Activated CD4-positive, alpha-beta T cell treated with anti-CD3 and anti-CD28 coated beads for 36 hours (primary cell): ENCODE measurements at places on chromosomes 7 and 10. TPM values are rescaled to one million over a fixed set of nuclear protein-coding genes. Genes with fewer than 3 reads are reported as not detected.

GRCh38 chr7:50138101-50138500 is 45.1 kb upstream of the ZPBP start:
- H3K4me1 ChIP-seq: peaks cover 10% of the 10 kb centered on the region
- H3K27ac ChIP-seq: no peak overlapping the region
- no peak for DNase-seq

DNA sequence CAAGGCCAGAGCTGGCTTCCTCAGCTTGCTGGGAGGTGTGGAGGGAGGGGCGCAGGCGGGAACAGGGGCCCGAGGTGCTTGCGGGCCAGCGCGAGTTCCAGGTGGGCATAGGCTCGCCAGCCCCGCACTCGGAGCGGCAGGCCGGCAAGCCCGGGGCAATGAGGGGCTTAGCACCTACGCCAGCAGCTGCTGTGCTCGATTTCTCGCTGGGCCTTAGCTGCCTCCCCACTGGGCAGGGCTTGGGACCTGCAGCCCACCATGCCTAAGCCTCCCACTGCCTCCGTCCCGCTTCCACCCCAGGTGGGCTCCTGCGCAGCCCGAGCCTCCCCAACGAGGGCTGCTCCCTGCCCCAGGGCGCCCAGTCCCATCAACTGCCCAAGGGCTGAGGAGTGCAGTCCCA is 25.9 kb upstream of the MAT1A start:
- no peak overlapping the region for H3K4me3 ChIP-seq
- H3K27ac ChIP-seq: no peak overlapping the region
- H3K27me3 ChIP-seq: no peaks in the 10 kb centered on the region
- no peaks in the 10 kb centered on the region for H3K36me3 ChIP-seq

DNA sequence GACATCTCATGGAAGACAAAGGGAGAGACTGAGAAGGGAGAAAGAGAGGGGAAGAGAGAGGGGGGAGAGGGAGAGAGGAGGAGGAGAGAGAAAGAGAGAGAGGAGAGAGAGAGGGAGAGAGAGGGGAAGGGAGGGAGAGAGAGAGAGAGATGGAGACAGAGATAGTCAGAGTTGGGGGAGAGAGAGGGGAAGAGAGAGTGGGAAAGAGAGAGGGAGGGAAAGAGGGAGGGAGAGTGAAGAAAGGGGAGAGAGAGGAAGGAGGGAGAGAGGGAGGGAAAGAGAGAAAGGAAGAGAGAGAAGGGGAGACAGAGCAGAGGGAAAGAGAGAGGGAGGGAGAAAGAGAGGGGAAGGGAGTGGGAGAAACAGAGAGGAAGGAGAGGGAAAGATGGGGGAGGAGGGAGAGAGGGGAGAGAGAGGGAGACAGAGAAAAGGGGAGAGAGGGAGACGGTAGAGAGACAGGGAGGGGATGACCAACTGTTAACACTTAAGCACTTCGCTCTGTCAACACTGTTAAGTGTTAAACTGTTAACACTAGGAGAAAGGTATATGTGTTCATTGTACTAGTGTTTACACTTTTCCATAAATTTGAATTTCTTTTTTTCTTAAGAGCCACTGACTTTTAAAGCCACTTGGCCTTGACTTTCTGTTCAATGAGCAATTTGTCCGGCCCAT is 21.8 kb upstream of the SDK1 start:
- H3K4me1 ChIP-seq: no peaks in the 10 kb centered on the region
- no peaks in the 10 kb centered on the region for H3K36me3 ChIP-seq
- H3K27me3 ChIP-seq: no peaks in the 10 kb centered on the region
- DNase-seq: no peak
- H3K4me3 ChIP-seq: no peak overlapping the region

GRCh38 chr10:132840698-132841614 is 55.0 kb upstream of the NKX6-2 start:
- no peak for DNase-seq
- peaks cover 3% of the 10 kb centered on the region for H3K36me3 ChIP-seq
- H3K27me3 ChIP-seq: peaks cover 4% of the 10 kb centered on the region
- H3K4me3 ChIP-seq: no peak overlapping the region

DNA sequence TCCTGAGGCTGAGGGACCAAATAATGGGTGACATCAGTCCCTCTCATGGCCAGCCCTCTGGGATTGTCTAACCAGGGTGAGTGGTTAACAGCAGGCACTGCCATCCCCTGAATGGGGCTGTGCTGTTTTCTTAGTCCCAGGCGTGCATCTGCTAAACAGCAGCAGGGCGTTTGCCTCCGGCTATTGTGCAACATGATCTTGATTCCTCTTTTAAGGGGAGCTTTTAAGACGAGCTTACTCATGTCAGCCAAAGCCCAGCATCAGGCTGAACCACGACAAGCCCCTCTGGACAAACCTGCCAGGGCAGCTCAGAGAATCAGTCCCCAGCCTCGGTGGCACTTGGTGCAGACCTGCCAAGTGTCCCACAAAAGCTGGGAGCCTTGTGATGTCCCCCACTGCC is 16.2 kb upstream of the IGFBP3 start:
- peaks cover 12% of the 10 kb centered on the region for H3K4me1 ChIP-seq
- DNase-seq: no peak
- H3K27ac ChIP-seq: no peak overlapping the region
- no peaks in the 10 kb centered on the region for H3K36me3 ChIP-seq

DNA sequence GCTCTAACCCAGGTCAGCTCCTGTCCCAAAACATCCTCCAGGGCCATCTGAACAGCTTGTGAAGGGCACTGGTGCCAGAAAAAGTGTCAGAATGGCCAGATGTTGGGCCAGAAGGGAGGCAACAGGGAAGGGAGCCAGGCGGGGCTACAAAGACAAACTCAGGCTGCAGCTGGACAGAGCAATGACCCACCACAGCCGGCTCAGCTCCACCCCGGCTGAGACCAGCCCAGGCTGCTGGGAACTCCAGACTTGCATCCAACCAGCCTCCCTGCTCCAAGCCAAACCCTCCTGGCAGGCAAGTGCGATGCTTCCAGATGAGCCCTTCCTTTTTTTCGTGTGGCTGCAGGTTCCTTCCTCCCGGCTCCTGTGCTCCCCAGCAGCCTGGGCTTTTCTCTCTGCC is 466.9 kb downstream of the PTPRN2 start:
- no peak overlapping the region for H3K4me3 ChIP-seq
- no peak overlapping the region for H3K27ac ChIP-seq
- peaks cover 2% of the 10 kb centered on the region for H3K36me3 ChIP-seq
- no peaks in the 10 kb centered on the region for H3K4me1 ChIP-seq

- peak overlapping the region; percentile 94 for H3K27ac ChIP-seq
- peaks cover 28% of the 10 kb centered on the region for H3K4me1 ChIP-seq
- peaks cover 5% of the 10 kb centered on the region for H3K36me3 ChIP-seq
- H3K4me3 ChIP-seq: peak overlapping the region; percentile 81
- peak; percentile 47 for DNase-seq
- H3K27me3 ChIP-seq: no peaks in the 10 kb centered on the region
Observed at GRCh38 chr7:151058781-151059366, 515 bp upstream of the SLC4A2 start.

DNA sequence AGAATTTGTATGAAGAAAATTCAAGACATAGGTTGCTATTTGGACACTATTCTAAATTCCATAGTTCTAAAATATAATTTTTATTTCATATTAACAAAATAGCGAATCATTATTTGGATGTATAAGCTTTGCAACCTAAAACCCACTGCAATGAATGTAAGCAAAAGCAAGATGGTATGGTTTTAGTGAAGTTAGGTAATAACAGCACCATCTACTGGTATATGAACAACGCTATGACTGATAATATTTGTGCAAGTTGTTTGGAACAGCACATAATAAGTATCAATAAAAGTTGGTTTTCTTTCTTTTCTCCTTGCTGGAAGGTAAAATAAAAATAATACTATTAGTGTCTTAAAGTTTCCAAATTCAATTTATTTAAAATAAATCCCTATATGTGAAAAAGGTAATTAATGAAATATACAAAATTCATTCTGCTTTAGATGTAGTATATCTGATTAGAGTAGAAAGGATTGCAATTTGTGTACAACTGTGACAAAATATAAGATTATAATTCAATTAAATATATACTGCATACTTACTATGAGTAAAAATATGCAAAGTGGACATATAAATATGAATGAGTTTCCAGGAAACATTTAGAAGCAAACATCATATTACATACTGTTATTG is 79.0 kb upstream of the LSM8 start:
- no peak for DNase-seq
- H3K27me3 ChIP-seq: no peaks in the 10 kb centered on the region
- H3K4me3 ChIP-seq: no peak overlapping the region
- no peaks in the 10 kb centered on the region for H3K4me1 ChIP-seq
- H3K27ac ChIP-seq: no peak overlapping the region

- no peaks in the 10 kb centered on the region for H3K27me3 ChIP-seq
- H3K4me1 ChIP-seq: peaks cover 54% of the 10 kb centered on the region
- DNase-seq: no peak
- peak overlapping the region; percentile 65 for H3K4me3 ChIP-seq
- peak overlapping the region; percentile 75 for H3K27ac ChIP-seq
- H3K36me3 ChIP-seq: peaks cover 17% of the 10 kb centered on the region
Observed at GRCh38 chr10:73493781-73494180, 2.0 kb downstream of the PPP3CB start.

DNA sequence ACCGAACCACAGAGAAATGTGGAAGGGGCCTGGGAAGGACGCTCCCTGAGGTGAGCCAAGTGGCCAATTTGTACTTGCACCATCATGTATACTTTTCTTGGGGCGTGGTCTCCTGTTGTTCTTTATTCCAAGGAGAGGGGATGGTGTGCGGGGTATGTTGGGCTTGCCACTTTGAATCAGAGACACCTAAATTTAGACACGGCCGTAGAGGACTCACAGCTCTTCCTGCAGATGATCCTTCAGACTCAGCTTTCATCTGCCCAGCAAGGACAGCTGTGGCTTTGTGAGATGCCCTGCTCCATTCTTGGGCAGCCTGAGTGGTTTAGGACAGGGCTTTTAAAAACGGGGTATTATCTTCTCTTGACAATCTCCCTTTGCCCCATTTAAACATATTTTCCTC is 473.2 kb downstream of the REEP3 start:
- H3K27me3 ChIP-seq: peaks cover 1% of the 10 kb centered on the region
- no peak for DNase-seq
- no peak overlapping the region for H3K27ac ChIP-seq
- H3K36me3 ChIP-seq: no peaks in the 10 kb centered on the region
- H3K4me3 ChIP-seq: no peak overlapping the region
- no peaks in the 10 kb centered on the region for H3K4me1 ChIP-seq

GRCh38 chr7:155482511-155483183 is 24.7 kb downstream of the EN2 start:
- H3K4me3 ChIP-seq: peak overlapping the region; percentile 60
- peaks cover 44% of the 10 kb centered on the region for H3K27me3 ChIP-seq
- peak; percentile 64 for DNase-seq
- no peaks in the 10 kb centered on the region for H3K36me3 ChIP-seq

DNA sequence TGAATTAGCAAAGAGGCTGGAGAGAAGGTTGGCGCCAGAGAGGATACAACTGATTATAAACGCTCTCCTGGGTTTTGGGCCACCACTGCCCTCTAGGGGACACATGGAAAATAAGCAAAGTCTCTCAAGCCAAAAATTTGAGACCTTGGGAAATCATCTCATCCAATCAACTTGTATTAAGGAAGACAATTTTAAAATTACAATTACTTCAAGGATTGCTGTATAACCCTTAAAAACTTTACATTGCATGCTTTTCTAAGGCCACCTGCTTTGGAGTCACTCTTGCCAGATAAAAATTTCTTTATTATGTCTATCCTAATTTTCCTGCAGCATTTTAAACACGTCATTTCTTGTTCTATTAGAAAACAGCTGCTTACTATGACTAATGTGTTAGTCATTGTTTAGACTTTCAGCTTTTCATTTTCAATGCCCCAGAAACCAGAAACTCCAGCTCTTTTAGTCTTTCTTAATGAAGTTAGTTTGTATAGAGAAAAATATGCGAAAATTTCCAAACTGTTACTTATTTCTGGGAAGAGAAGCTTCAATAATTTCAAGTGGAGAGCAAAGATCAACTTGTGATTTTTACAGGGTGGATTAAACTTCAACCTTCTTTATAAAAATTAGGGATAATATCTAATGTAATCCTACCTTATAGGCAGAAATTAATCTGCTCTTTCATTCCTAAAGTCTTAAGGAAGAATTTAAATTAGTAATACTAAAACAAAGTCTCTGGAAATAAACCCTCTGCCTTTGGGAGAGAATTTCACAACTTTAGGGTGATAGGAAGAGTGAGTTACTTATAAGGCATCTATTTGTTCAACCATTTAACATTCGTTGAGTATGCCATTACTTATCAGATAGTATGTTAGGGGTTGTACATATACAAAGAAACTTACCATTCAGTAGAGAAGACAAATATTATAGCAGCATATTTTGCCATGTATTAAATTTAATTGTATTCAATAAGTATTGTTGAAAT is 20.6 kb upstream of the RHOBTB1 start:
- peaks cover 11% of the 10 kb centered on the region for H3K27me3 ChIP-seq
- no peak overlapping the region for H3K27ac ChIP-seq
- DNase-seq: peak; percentile 70
- H3K36me3 ChIP-seq: no peaks in the 10 kb centered on the region

DNA sequence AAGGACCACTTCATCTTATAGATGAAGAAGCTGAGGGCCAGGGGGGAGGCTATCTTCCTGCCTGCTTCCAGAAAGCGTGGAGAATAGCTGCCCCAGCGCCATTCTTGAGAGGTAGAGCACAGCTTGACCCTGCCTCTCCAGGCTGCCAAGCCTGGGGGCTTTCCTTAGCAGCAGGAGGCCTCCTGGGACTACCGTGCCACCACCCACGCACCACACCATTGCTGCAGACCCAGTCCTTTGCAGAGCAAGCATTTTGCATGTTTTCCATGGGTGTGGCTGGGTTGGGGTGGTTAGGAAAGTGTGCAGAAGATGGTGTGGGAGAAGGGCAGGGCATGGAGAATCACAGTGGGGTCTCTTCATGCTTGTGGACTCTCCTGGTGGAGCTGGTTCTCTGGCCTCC is 64.9 kb downstream of the TBXAS1 start:
- no peak overlapping the region for H3K27ac ChIP-seq
- DNase-seq: no peak
- H3K36me3 ChIP-seq: peaks cover 2% of the 10 kb centered on the region
- H3K27me3 ChIP-seq: no peaks in the 10 kb centered on the region
- no peaks in the 10 kb centered on the region for H3K4me1 ChIP-seq

DNA sequence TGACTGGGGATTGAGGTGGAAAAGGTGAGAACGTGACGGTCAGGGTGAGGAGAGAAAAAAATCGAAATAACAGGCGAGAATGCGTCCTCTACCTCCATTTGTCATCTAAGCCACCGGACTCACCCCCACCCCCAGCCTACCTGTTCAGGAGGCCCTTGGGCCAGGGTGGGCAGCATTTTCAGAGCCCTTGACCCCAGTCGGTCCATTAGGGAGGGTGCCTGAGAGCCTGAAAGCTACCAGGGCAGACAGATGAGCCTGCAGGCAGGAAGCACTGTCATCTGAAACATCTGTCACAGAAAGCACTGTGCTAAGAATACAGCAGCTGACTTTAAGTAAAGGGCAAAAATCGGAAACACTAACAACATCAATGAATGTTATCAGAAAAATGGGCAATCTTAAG is 47.0 kb downstream of the MAD1L1 start:
- H3K27ac ChIP-seq: no peak overlapping the region
- peaks cover 37% of the 10 kb centered on the region for H3K36me3 ChIP-seq
- no peak for DNase-seq
- H3K27me3 ChIP-seq: no peaks in the 10 kb centered on the region
- no peak overlapping the region for H3K4me3 ChIP-seq
- no peaks in the 10 kb centered on the region for H3K4me1 ChIP-seq

Gene UPK3B
- total RNA-seq: 0.46 TPM

Gene CUL1
- total RNA-seq: 76.7 TPM

Gene SPDYE16
- total RNA-seq: 0.18 TPM

Gene NPSR1
- total RNA-seq: not detected

Gene ASZ1
- total RNA-seq: not detected

Gene ARMC3
- not detected for total RNA-seq

Gene PTPN20
- total RNA-seq: 1.3 TPM

Gene AVPI1
- total RNA-seq: 2.2 TPM

Gene ITGA8
- not detected for total RNA-seq

Gene CYP3A4
- total RNA-seq: not detected

Gene VENTX
- total RNA-seq: not detected
